Skeletal muscle tissue (tissue), 5 donors: ENCODE measurements at places on chromosomes 12 and 14. TPM values are rescaled to one million over a fixed set of nuclear protein-coding genes. Genes with fewer than 3 reads are reported as not detected.

MTHFD1 gene
- 31.3 TPM for total RNA-seq

TMEM52B gene
- total RNA-seq = under 0.01 TPM

RIPK3 gene
- total RNA-seq = 1.6 TPM

COX8C gene
- total RNA-seq = not detected

MIP gene
- total RNA-seq = not detected

KLC1 gene
- total RNA-seq = 103 TPM

GPATCH2L gene
- total RNA-seq = 40.2 TPM

APOF gene
- not detected for total RNA-seq
